ENCODE measurements at places on chromosomes 3 and 15. TPM values are rescaled to one million over a fixed set of nuclear protein-coding genes. Genes with fewer than 3 reads are reported as not detected.

Gene CYFIP1
- polyA plus RNA-seq: 1.9 TPM

Gene FOXL2
- polyA plus RNA-seq: not detected

Gene FGF12
- not detected for polyA plus RNA-seq

Gene SGO1
- polyA plus RNA-seq: 0.56 TPM

Gene ANKRD34C
- polyA plus RNA-seq: not detected

Gene ARHGEF26
- 0.09 TPM for polyA plus RNA-seq

Gene ICE2
- 52.2 TPM for polyA plus RNA-seq

Data from CD4-positive, CD25-positive, alpha-beta regulatory T cell (primary cell).